A549 (cell line): ENCODE measurements at places on chromosomes 1 and 21. TPM values are rescaled to one million over a fixed set of nuclear protein-coding genes. Genes with fewer than 3 reads are reported as not detected.

GRCh38 chr1:31570228-31570627 is 6.1 kb upstream of the TINAGL1 start:
- DNase-seq, result no peak

GRCh38 chr1:53552146-53552861 is 93.1 kb downstream of the DMRTB1 start:
- DNase-seq, result no peak

The POLR3GL gene
- 11.0 to 14.3 TPM (median 12.6 TPM) in 3 replicates for polyA plus RNA-seq

The SLC30A1 gene
- polyA plus RNA-seq, result 24.3 to 27.0 TPM (median 26.6 TPM) in 3 replicates

The VANGL2 gene
- polyA plus RNA-seq, result 2.9 to 4.2 TPM (median 4.1 TPM) in 3 replicates

DNA sequence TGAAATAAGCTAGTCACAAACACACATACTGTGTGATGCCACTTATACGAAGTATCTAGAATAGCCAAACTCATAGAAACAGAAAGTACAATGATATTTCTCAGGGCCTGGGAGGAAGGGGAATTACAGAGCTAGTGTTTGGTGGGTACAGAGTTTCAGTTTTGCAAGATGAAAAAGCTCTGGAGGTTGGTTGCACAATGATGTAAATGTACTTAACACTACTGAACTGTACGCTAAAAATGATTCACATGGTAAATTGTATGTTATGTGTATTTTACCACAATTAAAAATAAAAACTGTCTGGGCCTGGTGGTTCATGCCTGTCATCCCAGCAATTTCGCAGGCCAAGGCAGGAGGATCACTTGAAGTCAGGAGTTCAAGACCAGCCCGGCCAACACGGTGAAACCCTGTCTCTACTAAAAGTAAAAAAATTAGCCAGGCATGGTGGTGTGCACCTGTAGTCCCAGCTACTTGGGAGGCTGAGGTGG is 15.3 kb upstream of the FHAD1 start:
- no peak for DNase-seq

DNA sequence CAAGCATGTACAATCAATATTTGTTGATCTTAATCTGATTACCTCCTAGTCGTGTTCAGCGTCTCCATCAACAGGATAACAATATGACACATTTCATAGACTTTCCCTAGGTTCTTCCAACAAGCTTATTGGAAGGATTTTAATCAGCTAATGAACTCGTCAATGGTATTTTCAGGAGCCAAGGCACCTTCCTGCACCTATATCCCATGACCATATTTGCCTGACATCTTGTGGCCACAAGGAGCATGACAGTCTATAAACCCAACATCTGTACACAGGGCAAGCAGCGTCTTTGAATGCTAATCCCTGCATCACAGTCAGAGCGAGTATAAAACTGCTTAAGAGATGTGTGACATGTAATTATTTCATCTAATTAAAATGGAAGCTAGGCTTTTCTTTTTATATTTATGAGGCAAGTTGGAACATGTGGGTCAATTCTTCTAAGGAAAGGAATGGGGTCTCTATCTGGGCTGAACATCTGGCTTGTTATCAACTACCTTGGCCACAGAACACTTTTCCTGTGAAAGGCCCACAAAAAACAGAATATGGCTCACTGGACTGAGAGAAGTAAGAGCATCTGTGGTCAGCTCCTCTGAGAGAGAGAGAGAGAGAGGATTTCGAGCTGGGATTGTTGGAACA is 388.8 kb downstream of the NTNG1 start:
- peak; percentile 28 for DNase-seq

DNA sequence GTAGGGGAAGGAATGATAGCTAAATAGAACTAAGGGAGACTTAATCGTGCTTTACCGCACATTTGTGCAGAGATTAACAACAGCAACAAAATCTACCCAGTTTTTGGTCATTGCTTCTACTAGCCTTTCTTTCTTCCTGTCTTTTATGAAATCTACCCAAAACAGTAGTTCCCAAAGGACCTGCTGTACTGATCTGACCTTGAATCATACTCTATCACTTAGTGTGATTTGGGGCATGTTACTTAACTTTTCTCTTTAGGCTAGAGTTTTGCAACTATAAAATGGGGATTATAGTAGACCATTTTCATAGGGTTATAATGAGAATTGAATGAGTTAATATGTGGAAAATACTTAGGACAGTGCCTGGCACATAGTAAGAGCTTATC is 30.5 kb upstream of the MACF1 start:
- DNase-seq, result no peak

The KRTAP20-2 gene
- not detected in 3 replicates for polyA plus RNA-seq

- no peak for DNase-seq
These were observed 2.3 kb downstream of the CD53 start for GRCh38 chr1:110875216-110875731.

GRCh38 chr21:35503671-35504070 is 454.6 kb upstream of the RUNX1 start:
- DNase-seq, result no peak

- DNase-seq, result no peak
These were observed 22.1 kb upstream of the FAM43B start for GRCh38 chr1:20530306-20530705.

The ARHGEF2 gene
- 21.3 to 21.5 TPM (median 21.5 TPM) in 3 replicates for polyA plus RNA-seq

DNA sequence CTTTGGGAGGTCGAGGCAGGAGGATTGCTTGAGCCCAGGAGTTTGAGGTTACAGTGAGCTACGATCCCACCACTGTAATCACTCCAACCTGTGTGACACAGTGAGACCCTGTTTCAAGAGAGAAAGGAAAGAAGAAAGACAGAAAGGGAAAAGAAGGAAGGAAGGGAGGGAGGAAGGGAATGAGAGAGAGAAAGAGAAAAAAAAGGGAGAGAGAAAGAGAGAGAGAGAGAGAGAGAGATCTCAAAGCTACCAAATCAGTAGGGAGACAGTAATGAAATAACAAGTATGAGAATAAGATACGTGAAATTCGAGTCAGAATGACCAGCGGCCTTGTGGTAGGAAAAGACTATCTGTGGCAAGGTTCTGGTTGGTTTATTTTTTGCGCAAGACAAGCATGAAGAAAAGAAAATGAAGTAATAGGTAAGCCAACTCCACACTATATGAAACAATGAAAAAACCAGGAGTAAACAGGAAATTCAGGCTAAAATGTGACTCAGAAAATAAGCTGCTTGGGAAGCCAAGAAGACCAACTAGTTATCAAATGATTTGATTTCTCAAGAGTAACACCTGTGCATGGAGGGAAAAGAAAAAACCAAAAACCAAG is 8.9 kb downstream of the MTF1 start:
- no peak for DNase-seq

The LDLRAD1 gene
- not detected in 3 replicates for polyA plus RNA-seq

The C2CD4D gene
- polyA plus RNA-seq, result not detected in 3 replicates

DNA sequence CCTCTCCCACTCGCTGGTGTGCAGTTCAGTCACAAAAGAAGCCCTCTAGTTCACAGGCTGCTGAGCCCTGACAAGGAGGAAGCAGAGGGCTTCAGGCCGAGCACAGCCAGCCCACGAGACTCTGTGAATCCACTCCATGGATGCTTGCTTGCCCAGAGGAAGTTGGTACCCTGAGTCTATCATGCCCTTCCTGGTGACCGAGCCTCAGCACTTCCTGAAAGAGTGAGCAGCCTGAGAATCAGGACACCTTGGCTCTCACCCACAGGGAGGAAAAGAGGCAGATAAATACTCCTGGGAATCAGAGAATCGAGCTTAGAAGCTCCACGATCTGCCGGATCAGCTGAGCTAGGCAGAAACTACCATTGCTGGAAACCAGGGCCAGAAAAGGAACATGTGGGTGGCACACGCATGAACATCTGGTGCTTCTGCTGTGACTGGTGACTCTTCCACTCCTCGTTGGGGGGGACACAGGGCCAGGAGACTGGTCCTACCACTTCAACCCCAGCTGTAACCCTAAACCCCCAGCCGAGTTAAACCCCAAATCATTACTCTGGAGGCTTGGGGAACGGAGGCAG is 376.3 kb upstream of the CAMK1G start:
- no peak for DNase-seq

DNA sequence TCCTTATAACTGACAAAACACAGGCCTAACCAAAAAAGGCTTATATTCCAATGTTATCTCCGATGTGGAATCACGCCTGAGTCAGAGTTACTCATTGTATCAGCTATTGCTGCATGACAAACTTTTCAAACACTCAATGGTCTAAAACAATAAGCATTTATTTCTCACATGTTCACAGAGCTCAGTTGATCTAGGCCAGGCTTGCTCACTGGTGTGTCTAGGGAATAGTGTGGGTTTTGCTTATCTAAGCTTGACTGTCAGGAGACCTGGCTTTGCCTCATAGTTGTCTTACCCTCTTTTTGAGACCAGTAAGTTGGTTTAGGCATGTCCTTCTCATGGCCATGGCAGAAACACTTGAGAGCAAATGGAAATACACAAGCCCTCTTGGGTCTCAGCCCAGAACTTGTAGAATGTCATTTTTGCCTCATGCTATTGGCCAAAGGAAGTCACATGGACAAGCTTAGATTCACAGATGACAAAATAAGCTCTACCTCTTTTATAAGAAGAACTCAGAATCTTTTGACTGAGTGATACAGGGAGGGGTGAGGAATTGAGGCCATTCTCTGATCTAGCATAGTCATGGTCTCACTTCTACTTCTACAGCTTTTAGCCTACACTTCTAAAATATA is 130.8 kb downstream of the HMCN1 start:
- DNase-seq, result no peak

GRCh38 chr1:201023517-201023902 is at the start of gene KIF21B:
Gene KIF21B, minus strand, starts transcription at chr1:201023714. Its CDS starts 331 bp downstream, at chr1:201023383.
- peak; percentile 88 for DNase-seq

GRCh38 chr21:25895565-25896205 is 160.9 kb downstream of the GABPA start:
- no peak for DNase-seq

GRCh38 chr1:46621930-46622329 is 5.3 kb upstream of the MOB3C start:
- no peak for DNase-seq

DNA sequence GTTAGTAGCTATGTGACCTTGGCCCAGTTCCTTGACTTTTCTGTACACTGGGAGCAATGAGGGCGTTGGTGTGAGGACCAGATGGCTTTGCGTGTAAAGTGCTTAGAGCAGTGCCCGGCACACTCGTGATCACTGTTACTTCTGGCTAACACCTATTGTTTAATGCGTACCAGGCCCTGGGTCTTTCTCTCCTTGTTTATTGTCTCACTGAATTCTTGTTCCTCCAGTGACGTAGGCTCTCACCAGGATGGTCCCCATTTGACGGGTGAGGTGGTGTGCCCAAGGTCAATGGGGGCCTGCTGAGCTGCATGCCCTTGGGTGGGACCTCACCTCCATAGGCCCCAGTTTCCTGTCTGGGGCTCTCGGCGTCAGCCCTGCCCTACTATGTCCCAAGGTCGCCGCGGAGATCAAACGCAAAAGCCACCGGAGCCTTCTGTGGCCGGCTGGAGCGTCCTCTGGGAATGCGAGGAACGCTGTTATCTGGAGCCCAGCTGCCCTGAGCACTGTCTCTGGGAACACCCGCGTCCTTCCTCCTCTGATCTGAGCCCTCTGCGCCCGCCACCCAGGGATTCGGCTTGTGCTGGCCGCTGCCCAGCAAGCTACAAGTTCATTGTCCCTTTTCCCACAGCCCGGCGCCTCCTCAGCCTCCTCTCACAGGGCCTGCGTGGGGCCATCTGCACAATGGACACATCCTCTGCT is 28.9 kb downstream of the ALPL start:
- no peak for DNase-seq

DNA sequence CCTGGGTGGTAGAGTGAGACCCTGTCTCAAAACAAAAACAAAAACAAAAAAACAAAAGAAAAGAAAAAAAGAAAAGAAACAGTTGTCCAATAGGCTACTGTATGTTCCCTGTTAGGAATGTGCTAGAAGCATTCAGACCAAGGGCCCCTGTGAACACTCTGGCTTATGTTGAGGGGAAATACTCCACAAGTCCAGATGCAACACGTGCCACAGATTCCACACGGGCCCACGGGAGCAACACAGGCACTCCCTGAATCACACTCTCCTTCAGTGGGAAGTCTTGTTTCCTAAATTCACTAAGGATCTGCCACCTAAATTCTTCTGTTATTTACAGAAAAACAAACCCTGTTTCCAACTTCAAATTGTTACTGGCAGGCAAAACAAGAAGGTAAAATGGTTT is 291.1 kb downstream of the PCP4 start:
- no peak for DNase-seq

DNA sequence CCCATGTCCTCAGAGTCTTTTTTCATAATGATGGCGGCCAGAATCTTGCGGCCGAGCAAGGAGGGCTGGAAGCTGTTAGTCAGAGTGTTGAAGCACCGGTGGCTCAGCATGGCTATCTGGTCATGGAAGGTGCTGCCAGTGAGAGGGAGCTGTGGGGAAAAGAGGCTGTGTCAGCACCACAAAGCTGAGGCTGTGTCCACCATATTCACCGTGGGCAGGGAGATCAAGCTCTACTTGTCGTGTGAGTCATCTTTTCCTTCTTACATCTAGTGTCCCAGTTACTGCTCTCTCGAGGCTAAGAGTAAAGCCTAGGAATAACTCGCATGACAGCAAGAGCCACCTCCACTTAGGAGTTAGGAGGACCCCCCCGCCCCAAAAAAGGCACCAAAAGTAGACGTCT is 18.2 kb downstream of the ADAR start:
- DNase-seq, result no peak

The PRPF38B gene
- polyA plus RNA-seq, result 34.9 to 38.8 TPM (median 36.8 TPM) in 3 replicates
